ENCODE measurements at places on chromosomes 2 and 18. TPM values are rescaled to one million over a fixed set of nuclear protein-coding genes. Genes with fewer than 3 reads are reported as not detected.

DNA sequence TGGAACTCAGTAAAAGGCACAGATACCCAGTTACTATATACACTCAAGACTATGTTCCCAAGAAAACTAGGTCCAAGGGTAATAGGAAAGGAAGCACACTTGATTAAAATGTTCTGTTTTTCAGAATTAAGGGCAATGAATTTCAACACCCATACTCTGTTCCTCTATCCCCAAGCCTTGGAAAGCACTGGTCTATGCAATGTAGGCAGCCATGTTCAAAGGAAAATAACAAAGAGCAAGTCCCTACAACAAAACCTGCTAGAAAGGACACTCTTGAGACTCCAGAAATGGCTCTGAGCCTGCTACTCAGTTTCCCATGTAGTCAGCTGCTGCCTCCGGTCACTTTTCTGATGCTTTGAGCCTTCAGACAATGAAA is 6.8 kb downstream of the CYB5A start:
- no peak overlapping the region for H3K27ac ChIP-seq
- DNase-seq = no peak
- H3K4me1 ChIP-seq = peaks cover 14% of the 10 kb centered on the region
- H3K4me3 ChIP-seq = no peak overlapping the region
- no peaks in the 10 kb centered on the region for H3K36me3 ChIP-seq

- H3K4me1 ChIP-seq = no peaks in the 10 kb centered on the region
- no peak overlapping the region for H3K4me3 ChIP-seq
- no peaks in the 10 kb centered on the region for H3K36me3 ChIP-seq
- no peak overlapping the region for H3K27ac ChIP-seq
- DNase-seq = no peak
- peaks cover 4% of the 10 kb centered on the region for H3K27me3 ChIP-seq
Observed at GRCh38 chr18:31549416-31549815, 42.3 kb upstream of the TTR start.

GRCh38 chr2:104052356-104052755 is 801.6 kb upstream of the POU3F3 start:
- no peaks in the 10 kb centered on the region for H3K36me3 ChIP-seq
- no peak overlapping the region for H3K4me3 ChIP-seq
- H3K27me3 ChIP-seq = no peaks in the 10 kb centered on the region
- H3K27ac ChIP-seq = no peak overlapping the region
- no peaks in the 10 kb centered on the region for H3K4me1 ChIP-seq
- no peak for DNase-seq

DNA sequence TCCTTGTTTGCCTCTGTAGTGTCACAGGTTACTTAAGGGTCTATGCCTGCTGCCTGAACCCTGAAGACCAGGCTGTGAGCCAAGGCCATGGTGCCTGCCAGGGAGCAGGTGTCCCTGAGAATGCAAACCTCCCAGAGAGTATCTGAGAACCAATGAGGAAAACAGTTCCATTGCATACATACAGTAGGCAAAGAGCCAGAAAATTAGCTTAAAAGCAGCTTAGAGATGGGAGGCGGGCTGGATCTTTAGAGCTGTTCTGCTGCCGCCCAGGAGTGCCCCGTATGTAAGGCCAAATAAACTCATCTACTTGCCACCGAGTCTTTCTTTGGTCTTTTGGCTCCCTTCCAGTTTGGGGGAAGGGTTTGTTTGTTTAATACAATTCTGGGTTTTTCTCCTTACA is 327.9 kb downstream of the CLIP4 start:
- DNase-seq = no peak
- H3K36me3 ChIP-seq = no peaks in the 10 kb centered on the region
- H3K27me3 ChIP-seq = peaks cover 22% of the 10 kb centered on the region
- no peak overlapping the region for H3K4me3 ChIP-seq
- no peak overlapping the region for H3K27ac ChIP-seq

GRCh38 chr2:131034122-131035051 is 58.9 kb downstream of the FAM168B start:
- H3K36me3 ChIP-seq = no peaks in the 10 kb centered on the region
- no peak overlapping the region for H3K4me3 ChIP-seq
- H3K27ac ChIP-seq = no peak overlapping the region
- no peak for DNase-seq
- H3K27me3 ChIP-seq = peaks cover 56% of the 10 kb centered on the region
- peaks cover 5% of the 10 kb centered on the region for H3K4me1 ChIP-seq

DNA sequence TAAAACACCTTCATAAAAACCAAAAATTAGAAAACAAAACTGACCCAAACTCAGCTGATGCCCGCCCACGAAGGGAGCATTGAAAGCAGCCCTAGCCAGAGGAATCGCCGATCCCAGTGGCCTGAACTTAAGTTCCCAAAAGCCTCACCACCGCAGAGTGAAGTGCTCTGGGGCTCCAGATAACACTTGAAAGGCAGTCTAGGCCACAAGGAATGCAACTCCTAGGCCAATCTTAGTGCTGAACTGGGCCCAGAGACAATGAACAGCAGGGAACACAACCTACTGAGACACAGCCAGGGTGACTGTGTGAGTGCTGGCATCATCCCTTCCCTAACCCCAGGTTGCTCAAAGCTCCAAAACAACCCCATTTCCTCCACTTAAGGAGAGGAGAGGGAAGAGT is 59.6 kb upstream of the CHN1 start:
- no peak for DNase-seq
- H3K27me3 ChIP-seq = no peaks in the 10 kb centered on the region
- peaks cover 20% of the 10 kb centered on the region for H3K36me3 ChIP-seq
- H3K4me3 ChIP-seq = no peak overlapping the region

GRCh38 chr2:175807031-175807873 is 194.8 kb downstream of the LNPK start:
- peaks cover 10% of the 10 kb centered on the region for H3K27me3 ChIP-seq
- H3K4me3 ChIP-seq = no peak overlapping the region
- H3K27ac ChIP-seq = no peak overlapping the region
- no peaks in the 10 kb centered on the region for H3K36me3 ChIP-seq
- H3K4me1 ChIP-seq = no peaks in the 10 kb centered on the region

- peaks cover 7% of the 10 kb centered on the region for H3K4me1 ChIP-seq
- peaks cover 20% of the 10 kb centered on the region for H3K27me3 ChIP-seq
- H3K27ac ChIP-seq = no peak overlapping the region
- H3K36me3 ChIP-seq = no peaks in the 10 kb centered on the region
- H3K4me3 ChIP-seq = no peak overlapping the region
Observed at GRCh38 chr2:23660237-23660636, 266.7 kb downstream of the ATAD2B start.

DNA sequence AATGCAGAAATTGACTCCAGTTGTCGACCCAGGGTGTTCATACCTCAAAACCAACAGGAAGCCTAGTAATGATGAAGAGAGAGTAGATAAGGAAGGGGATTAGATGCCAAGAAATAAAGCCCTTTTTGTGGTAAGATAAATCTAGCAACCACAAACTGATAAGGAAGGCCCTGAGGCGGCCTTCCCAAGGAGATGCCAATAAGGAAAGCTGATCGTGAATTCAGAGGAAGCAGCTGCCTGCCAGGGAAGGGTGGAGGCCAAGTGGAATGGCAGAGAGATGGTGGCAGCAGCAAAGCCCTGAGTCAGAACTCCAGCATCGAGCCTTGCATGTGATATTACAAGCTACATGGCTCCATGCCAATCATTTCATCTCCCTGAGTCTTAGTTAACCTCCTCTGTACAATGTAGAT is 126.3 kb downstream of the IRS1 start:
- H3K27ac ChIP-seq = no peak overlapping the region
- peaks cover 5% of the 10 kb centered on the region for H3K4me1 ChIP-seq
- peaks cover 47% of the 10 kb centered on the region for H3K27me3 ChIP-seq
- H3K4me3 ChIP-seq = no peak overlapping the region
- H3K36me3 ChIP-seq = no peaks in the 10 kb centered on the region
- DNase-seq = no peak

AFF3 gene
- total RNA-seq = 0.55 TPM

UGT1A3 gene
- total RNA-seq = not detected

PGAP1 gene
- 20.3 TPM for total RNA-seq

HOXD3 gene
- not detected for total RNA-seq

AGPS gene
- total RNA-seq = 58.5 TPM

KIAA2012 gene
- total RNA-seq = 0.05 TPM

ACMSD gene
- total RNA-seq = not detected
